ENCODE measurements at places on chromosomes 5 and 9. TPM values are rescaled to one million over a fixed set of nuclear protein-coding genes. Genes with fewer than 3 reads are reported as not detected.

- no peak for DNase-seq
These were observed 20.1 kb upstream of the TMEM245 start for GRCh38 chr9:109139851-109140250.

DNA sequence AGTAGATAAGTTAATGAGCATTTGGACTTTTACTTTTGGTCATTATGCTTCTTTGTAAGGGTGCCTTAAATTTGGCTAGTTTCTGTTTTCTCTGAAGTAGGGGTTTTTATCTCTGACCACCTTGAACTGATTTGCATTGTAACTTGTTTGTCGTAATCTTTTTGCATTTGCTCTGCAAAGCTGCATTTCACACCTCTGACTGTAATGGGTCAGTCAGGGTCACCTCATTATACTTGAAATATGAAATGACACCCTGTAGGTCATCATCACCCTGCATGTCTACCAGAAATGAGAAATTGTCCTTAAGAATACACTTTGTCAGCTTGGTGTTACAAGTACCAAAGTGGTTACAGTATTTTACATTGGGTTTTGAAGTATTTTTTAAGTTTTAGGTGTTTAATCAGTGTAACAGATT lies 74.0 kb downstream of the KCNN2 start:
- no peak for DNase-seq

- DNase-seq = no peak
These were observed 21.8 kb upstream of the ZNF618 start for GRCh38 chr9:113854310-113854709.

Gene HSPB3
- total RNA-seq = 0.49 TPM

Gene NTNG2
- total RNA-seq = 0.15 TPM

Gene DNAI1
- not detected for total RNA-seq

Gene MTX3
- 10.2 TPM for total RNA-seq

Gene SLC1A1
- total RNA-seq = 2.2 TPM

Gene TMC1
- total RNA-seq = 0.13 TPM

GRCh38 chr5:118447350-118447749 lies 541.0 kb downstream of the DTWD2 start:
- DNase-seq = no peak

DNA sequence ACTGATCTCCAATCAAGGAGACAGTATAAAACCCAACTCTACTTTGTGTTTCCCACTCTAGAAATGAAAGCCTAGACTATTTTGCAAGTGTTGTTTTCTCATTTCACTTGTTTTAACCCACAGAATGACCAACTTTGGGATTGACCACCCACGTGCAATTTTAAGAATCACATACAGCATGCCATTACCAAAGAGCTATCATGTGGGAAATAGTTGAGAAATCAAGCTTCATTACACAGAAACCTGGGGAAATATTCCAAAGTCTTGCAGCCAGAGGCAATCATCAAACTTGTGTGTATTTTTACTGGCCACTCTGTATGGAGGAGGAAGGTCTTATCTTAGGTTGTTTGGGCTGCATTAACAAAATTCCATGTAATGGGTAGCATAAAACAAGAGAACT lies 451.4 kb upstream of the DAB2 start:
- DNase-seq = no peak

- no peak for DNase-seq
These were observed 49.2 kb upstream of the PTPRD start for GRCh38 chr9:10661994-10662393.

DNA sequence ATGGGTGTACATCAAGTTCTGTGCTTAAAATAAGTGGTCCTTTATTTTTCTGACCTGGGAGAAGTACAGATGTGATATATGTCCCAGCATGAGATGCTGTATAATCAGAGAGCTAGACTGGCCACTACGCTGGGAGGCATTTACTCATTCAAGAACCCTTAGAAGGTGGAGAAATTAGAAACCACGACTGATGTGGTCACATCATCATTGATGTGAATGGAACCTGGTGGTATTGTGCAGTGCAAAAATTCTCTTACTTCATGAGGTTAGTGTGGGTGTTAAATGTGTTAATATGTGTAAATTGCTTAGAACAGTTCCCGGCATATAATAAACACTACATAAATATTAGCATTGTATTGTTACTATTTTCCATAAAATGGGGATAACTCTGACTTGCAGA lies 69.5 kb upstream of the CKMT2 start:
- no peak for DNase-seq

DNA sequence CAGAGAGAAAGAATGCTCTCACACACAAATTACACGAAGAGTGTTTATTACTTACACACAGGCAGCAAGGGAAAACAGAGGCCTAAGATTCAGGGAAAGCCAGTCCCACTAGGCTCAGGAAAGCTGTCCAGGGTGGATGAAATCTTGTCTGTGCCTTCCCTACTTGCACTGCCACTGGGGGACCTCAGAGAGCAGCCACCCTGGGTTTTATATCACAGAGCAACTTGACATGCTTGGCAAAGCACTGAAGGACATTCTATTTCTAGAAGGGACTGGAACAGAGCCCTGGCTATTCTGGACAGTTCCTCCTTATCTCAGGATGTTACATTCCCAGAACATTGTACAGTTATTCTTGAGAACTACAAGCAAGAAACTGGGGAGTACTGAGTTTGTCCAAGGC lies 7.5 kb upstream of the PRSS3 start:
- DNase-seq = no peak

Gene ASS1
- total RNA-seq = 103 TPM

DNA sequence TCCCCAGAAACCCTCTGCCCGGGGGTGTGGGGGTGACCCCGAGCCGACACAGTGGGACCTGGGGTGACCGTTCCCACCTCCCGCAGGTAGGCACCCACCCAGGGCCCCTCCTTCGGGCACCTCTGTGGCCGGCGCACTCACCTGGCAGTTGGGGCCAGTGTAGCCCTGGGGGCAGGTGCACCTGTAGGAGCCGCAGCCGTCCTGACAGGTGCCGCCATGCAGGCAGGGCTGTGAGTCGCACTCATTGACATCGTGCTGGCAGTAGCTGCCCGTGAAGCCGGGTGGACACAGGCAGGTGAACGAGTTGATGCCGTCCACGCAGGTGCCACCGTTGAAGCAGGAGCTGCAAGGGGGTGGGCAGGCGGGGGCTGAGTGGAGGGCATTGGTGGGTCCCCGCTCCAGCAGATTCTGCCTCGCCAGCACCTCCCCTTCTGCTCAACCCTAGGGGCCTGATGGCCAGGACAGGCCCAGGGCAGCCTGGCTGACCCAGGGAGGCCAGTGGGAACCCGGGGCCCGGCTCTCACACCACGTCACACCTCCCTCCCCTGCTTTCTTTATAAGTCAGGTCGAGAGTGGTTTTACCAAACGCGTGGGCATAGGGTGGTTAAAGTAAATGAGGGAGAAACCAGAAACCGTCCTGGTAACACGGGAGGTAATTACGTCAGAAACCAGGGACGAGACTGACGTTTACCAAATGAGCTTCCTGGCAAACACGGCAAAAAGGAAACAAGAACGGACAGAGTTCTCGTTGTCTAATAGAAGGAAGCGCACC lies 26.1 kb upstream of the SEC16A start:
- no peak for DNase-seq

Gene PCDHB6
- 1.3 TPM for total RNA-seq

DNA sequence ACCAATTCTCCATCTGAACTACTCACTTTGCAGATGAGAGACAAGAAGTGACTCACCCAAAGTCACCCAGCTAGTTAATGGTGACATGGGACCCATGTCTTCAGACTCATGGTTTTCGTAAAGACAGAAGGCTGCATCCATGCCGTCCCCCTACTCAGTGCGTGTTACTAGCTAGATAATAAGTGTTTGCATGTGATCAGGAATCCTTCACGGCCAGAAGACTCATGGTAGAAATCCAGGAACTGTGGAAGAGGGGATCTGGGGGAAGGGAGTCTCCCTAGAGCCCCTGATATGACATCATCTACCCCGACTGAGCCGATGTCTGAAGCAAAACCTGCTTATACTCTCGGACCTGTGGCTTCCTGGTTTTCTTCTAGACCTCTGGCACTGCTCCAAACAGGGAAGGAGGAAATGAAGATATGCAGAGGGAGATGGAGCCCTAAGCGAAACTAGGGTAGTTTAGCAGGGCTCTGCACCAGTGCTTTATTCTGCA lies 3.3 kb downstream of the RNF183 start:
- no peak for DNase-seq

GRCh38 chr5:63774939-63775338 lies 187.3 kb downstream of the HTR1A start:
- no peak for DNase-seq

Gene CNTNAP3
- total RNA-seq = 15.7 TPM

DNA sequence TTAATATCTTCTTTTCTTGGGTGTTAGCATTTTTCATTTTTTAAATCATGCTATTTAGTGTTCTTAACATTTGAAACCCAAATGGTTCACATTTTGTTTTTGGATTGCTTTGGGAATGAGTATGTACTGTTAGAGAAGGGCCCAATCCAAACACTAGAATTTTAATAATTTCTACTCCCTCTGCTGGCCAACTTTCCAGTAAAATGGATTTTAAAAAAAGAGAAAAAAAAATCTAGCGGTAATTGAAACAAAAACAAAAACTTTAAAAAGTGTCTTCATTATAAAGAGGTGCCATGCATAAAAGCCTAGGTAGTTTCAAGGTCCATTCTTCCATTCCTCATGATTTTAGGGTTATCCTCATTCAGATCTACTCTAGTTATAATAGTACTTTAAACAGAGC lies 32.1 kb upstream of the RICTOR start:
- DNase-seq = no peak

Data from lower leg skin (tissue), 4 donors.